ENCODE measurements at places on chromosomes 16 and 17.

GRCh38 chr16:50718061-50718760 lies 23.7 kb upstream of the CYLD start:
- DNase-seq = no peak

GRCh38 chr17:40100419-40100668 lies at the start of gene NR1D1:
Gene NR1D1, minus strand, starts transcription at chr17:40100589. Its CDS starts 495 bp downstream, at chr17:40100094.
- DNase-seq = no peak

DNA sequence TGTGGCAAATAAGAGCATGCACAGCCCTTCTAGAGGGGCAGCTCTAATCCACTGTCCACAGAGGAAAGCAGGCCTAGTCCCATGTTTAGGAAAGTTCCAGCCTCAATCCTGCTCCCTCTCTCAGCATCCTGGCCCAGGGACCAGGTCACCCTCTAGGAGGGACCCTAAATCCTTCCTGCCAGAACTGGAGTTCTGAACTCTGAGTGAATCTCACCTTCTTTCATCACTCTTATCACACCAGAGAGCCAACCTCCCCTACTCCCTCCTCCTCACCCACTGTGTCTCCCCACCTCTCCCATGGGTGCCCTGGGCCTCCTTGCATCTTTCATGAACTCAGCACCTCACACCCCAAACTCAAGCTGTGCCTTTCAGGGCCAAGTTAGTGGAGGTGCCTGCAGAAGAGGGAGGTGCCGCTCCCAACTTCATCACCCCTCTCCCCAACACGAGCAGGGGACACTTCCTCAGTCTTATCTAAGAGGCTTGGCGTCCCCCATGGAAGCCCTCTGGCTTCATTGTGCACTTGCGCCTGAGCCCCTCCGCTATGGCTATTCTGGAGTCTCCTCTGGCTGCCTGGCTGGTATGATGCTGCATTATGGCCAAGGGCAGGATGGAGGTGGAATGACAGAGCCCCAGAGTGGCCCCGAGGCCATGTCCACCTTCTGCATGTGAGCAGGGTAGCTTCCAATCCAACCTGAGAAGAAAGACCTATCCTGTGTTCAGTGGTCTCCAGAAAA lies 31.7 kb downstream of the PIK3R6 start:
- DNase-seq = no peak

- DNase-seq = no peak
Measured at GRCh38 chr16:66706506-66706880, 9.9 kb upstream of the CMTM4 start.

GRCh38 chr17:69709441-69709840 lies 294.9 kb downstream of the MAP2K6 start:
- DNase-seq = no peak

GRCh38 chr16:83336603-83337002 lies 471.2 kb upstream of the HSBP1 start:
- DNase-seq = no peak

DNA sequence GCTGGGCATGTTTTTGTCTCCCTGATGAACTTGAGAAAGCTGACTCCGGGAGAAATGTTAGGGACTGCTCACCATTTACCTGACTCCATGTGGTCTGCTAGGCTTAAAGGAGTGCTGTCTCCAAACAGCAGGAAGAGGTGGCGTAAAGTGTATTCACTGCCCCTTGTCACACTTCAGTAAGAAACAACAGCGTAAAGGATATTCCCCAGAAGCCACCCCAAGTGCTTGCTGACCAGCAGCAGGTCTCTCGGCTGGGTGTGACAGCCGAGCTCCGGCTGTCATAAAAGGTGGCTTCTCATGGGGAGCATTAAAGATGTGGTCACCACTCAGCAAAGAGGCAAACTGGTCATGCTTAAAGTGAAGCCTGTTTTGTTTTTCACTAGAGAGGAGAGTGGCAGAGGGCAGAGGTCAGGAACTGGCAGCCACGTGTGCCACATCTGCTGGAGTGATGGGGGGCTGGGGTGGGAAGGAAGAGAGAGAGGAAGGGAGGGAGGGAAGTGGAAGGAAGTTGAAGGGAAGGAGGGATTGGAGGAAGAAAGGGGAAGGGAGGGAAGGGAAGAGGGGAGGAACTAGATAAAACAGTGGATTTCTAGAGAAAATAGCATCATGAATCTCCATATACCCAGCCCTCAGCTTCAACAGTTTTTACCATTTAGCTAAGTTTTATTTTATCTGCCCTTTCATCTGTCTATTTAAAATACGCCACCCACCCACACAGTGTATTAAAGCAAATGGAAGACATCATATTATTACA lies 119.3 kb downstream of the CLEC16A start:
- DNase-seq = no peak

GRCh38 chr17:66399441-66399840 lies 97.0 kb downstream of the PRKCA start:
- no peak for DNase-seq

- DNase-seq = no peak
Measured at GRCh38 chr17:39653316-39653661, 11.9 kb upstream of the TCAP start.

GRCh38 chr16:56684926-56685590 lies 2.8 kb downstream of the MT1X start:
- no peak for DNase-seq

GRCh38 chr16:15882563-15882962 lies 5.8 kb downstream of the CEP20 start:
- no peak for DNase-seq

DNA sequence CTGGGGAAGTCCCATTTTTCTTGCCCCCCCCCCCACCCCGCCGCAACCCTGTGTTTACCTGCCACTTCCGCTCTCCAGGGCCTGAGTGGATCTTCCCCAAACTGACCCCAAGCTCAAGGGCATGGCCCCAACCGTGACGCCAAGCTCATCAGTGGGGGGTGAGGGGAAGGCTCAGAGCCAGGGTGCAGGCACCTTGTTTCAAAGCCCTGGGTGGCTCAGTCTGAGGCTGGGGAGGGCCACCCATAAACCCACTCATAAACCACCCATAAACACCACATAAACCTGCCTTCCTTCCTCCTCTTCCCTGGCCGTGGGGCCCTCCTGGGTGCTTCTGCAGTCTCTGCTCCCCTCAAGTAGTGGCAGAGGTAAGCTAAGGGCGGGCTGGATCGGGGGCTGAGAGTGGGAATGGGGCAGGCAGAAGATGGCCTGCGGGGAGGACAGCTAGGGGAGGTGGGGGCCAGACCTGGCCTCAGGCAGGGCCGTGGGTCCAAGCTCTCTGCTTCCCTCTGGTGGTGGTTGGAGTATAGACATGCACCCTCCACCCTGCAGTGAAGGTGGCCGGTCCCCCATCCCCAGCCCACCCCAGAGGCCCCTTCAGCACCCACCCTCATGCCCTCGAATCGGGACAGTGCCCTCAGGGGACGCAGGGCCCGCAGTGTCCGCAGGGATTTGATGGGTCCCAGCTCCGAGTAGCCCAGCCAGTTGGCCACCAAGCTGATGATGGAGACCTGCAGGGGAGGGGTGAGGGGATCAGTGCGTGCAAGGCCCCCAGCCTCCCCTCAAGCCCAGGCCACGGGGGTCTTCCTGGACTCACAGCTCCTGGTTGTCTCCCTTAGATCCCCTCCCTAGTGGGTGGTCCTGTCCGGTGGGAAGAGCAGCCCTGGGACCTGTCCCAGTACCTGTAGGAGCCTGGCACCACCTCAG lies 14.6 kb upstream of the CD79B start:
- DNase-seq = peak; percentile 45

DNA sequence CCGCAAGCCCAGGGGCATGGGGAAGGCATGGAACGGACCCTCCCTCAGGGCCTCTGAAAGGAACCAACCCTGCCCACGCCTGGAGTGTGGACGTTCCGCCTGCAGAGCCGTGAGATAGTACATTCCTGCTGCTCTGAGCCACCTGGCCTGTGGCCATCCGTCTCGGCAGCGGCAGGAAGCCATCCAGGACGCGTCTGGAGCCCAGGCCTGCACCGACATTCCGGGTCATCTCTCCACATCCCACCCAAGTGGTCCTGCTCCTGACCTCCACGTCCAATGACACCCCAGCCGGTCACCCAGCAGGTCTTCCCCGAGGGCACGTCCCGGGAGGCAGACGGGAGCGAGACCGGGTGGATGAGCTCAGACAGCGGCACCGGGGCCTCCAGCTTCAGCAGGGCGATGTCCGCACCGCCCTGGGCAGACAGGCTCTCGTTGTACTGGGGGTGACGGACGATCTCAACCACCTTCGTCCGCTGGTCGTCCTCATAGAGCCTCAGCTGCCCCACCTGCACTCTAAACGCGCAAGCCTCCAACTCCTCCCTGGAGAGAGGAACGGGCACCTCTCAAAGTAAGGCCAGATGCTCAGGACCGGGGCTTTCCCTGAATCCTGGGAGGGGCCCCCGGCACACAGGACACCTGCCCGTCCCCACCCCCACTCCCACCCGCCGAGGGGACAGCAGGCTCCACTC lies 21.3 kb upstream of the UBE2I start:
- DNase-seq = no peak

- DNase-seq = no peak
Measured at GRCh38 chr17:37827905-37828650, 83.2 kb upstream of the HNF1B start.

DNA sequence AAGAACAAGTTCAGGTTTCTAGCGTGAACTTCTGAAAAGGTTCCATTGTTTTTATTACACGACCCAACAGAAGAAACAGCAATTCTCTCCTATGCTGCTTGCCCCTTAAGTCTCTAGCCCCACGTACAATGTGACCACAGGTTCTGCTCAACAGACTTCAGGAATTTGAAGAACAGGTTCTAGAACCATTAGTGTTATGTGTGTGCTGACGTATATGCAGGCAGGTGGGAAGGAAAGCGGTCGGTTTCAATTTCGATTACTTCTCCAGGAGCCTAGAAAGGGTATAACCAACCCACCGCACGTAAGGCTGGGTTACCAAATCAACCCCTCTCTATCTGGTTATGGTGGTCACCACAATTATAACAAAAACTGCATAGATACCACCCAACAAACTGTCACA lies 39.4 kb downstream of the XPO6 start:
- DNase-seq = no peak

DNA sequence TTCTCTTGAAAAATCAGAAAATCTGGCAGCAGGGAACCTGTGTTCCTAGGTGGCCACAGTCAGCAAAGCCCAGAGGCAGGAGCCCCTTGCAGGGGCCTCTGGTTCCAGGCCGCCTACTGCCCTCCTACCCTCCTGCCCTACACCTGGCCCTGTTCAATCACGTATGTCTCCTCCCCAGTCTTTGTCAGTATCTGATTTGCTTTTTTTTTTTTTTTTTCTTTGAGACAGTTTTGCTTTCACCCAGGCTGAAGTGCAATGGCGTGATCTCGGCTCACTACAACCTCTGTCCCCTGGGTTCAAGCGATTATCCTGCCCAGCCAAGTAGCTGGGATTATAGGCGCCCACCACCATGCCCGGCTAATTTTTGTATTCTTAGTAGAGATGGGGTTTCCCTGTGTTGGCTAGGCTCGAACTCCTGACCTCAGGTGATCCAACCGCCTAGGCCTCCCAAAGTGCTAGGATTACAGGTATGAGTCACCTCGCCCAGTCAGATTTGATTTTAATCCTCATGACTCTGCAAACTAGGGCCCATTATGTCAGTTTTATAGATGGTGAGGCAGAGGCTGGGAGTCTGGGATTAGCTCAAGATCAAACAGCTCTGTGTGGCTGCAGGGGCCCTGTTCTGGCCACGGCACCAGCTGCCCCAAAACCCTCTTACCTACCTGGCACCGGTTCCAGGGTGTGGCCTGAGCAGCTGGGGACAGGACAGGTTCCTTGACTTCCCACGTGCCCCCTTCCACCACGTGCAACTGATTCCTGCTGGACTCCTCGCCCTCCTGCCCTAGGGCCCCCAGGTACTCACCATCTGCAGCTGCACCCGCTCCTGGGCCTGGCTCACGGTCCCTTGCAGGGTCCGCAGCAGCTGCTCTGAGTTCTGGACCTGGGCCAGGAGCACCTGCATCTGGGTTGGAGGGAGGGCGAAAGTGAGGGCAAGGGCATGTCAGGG lies 14.7 kb downstream of the RABEP2 start:
- DNase-seq = no peak

DNA sequence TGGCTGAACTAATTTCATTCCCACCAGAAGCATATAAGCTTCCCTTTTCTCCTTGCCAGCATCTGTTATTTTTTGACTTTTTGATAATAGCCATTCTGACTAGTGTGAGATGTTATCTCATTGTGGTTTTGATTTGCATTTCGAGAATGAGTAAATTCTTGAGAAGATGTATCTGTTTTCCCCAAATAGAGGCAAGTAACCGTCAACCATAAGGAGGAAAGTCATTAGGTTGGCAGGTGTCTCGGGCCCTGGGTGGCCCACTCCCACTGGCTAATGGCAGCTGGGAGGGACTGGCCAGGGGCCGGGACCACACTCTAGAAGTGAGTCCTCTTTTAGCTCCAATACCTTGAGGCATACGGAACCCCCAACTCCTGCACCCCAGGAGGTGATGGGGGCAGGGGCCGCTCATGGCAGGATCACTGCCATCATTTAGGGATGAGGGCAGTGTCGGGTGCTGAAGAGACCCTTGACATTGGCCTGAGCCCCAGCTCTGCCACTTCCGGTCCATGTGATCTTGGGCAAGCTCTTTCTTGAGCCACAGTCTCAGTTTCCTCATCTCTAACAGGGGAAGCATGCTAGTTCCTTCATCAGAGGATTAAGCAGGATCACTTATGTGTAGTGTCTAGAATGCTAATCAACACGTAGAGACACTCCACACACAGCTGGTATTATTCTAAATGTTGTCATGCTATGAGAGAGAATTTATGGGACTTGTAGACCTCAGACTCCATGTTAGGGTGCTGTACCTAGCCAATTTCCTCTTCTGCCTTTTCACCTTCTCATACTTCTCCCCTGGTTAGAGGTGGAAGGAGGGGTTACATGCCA lies 44.3 kb downstream of the RGS9 start:
- DNase-seq = no peak

GRCh38 chr17:62805234-62805633 lies 2.9 kb downstream of the MARCHF10 start:
- no peak for DNase-seq

GRCh38 chr17:61129267-61130254 lies 270.1 kb upstream of the TBX2 start:
- DNase-seq = no peak
